GM12878 (cell line): ENCODE measurements at places on chromosomes 2 and 18.

DNA sequence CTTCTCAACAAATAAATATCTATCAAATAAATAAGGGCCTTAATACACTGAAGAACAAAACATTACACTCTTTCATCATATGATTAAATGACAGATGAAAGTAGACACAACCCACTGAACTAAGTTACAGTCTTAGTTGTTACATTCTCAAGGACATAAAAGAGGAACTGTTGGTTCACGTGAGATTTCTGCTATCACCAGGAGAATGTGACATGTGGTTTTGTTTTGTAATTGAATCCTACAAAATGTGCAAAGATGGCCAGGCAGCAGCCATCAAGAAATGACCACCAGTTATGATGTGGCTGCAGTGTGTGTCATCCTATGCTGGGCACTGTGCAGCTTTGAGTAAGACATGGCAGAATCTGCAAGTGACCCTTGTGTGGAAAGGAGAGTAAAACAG lies 310.6 kb upstream of the PIK3C3 start:
- no peak overlapping the region for H3K27ac ChIP-seq
- no peaks in the 10 kb centered on the region for H3K27me3 ChIP-seq
- no peak overlapping the region for H3K4me3 ChIP-seq
- no peaks in the 10 kb centered on the region for H3K4me1 ChIP-seq
- no peak for DNase-seq
- H3K36me3 ChIP-seq = no peaks in the 10 kb centered on the region

DNA sequence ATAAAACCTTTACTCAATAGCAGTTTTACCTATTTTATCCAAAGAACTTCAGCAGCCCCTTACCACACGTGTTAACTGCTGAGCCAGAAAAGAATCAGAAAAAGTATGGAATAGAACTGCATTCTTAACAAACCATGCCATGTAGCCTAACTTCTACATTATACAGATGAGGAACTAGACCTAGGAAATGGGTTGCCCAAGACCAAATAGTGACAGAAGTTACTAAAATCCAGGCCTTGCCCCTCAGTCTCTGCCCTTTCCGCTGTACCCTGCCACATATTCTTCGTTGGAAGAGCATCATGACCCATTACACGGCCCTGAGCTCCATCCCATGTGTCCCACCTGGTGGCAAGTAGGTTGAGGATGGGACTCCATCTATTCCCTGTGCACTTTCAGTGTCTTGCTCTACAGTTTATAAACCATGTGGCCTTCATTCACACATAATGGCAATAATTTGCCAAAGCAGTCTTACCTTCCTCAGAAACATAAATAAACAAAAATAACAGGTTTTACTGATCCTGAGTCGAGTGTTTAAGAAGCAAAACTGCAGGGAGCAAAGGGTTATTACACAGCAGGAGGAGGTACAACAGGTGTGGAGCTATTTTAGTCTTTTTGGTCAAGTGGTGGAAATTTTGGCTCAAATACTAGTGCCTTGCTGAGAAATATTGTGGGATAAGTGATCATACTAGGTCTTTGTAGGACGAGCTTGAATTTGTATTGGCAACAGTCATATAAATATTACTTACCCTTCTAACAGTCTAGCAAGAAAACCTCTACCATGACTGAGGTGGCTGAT lies 46.5 kb downstream of the HNRNPLL start:
- H3K4me3 ChIP-seq = no peak overlapping the region
- no peaks in the 10 kb centered on the region for H3K4me1 ChIP-seq
- DNase-seq = no peak
- no peak overlapping the region for H3K27ac ChIP-seq
- H3K36me3 ChIP-seq = no peaks in the 10 kb centered on the region

DNA sequence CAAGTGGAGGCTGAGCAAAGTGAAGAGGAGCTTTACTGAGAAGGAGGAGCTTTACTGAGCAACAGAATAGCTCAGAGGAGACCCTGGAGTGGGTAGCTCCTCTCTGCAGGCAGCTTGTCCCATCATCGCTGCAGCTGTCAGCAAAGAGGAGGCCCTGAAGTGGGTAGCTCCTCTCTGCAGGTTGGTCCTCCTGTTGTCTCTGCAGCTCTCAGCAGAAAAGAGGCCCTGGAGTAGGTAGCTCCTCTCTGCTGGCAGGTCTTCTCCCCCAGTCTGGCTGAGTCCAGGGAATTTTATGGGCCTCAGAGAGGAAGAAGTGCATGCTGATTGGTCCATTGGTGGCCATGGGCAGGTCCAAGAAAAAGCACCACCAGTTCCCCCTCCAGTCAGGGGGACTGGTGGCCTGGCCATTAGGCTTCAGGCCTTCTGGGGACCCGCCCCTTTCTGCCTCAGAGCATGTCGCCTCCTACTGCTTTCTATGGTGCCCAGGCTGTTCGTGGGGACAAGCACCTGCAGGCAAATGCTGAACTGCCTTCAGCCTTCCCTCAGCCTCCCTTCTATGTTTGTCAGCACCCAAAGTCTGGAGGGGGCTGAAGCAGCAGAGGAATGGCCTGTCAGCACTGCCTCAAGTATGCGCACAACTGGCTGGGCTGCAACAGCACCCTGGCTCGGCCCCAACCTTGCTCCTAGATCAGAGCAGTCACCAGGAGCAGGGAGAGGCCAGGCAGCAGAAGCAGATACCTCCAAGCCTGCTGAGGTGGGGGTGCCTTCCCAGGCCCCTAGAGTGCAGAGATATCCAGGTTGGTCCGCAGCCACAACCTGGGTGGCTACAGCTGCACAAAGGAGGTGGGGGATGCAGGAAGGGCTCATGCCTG lies 5.9 kb downstream of the ZSCAN30 start:
- no peak overlapping the region for H3K27ac ChIP-seq
- no peak for DNase-seq
- H3K27me3 ChIP-seq = no peaks in the 10 kb centered on the region
- H3K36me3 ChIP-seq = peaks cover 8% of the 10 kb centered on the region; the same call in 1 of the 2 replicates
- H3K4me3 ChIP-seq = no peak overlapping the region
- H3K4me1 ChIP-seq = no peaks in the 10 kb centered on the region; the same call in 1 of the 2 replicates

GRCh38 chr18:67241299-67241698 lies 275.2 kb downstream of the DSEL start:
- no peak for DNase-seq
- no peak overlapping the region for H3K27ac ChIP-seq
- H3K27me3 ChIP-seq = no peaks in the 10 kb centered on the region
- no peaks in the 10 kb centered on the region for H3K4me1 ChIP-seq

- peaks cover 10% of the 10 kb centered on the region; the same call in 1 of the 2 replicates for H3K4me1 ChIP-seq
- H3K27me3 ChIP-seq = no peaks in the 10 kb centered on the region
- peak overlapping the region; percentile 86 for H3K27ac ChIP-seq
- DNase-seq = no peak
- H3K36me3 ChIP-seq = no peaks in the 10 kb centered on the region
These were observed 1.0 kb downstream of the RTN4 start for GRCh38 chr2:55049043-55049820.

- no peaks in the 10 kb centered on the region for H3K36me3 ChIP-seq
- no peaks in the 10 kb centered on the region for H3K27me3 ChIP-seq
- H3K27ac ChIP-seq = no peak overlapping the region
- H3K4me1 ChIP-seq = no peaks in the 10 kb centered on the region
- H3K4me3 ChIP-seq = no peak overlapping the region
- DNase-seq = no peak
These were observed 78.5 kb upstream of the CTNNA2 start for GRCh38 chr2:79434362-79434761.

DNA sequence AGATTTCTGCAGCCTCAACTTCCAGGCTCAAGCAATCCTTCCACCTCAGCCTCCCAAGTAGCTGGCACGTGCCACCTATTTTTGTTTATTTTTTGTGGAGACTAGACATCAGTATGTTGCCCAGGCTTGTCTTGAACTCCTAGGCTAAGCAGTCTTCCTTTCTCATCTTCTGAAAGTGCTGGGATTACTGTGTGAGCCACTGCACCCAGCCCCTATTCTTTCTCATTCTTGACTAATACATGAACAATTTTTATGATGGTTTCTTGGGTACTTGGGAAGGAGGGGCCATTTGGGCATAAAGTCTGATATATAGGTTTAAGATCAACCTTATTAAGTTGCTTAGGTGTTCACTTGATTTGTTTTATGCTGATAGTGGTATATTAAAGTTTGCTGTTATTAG lies 26.2 kb downstream of the EPC2 start:
- no peaks in the 10 kb centered on the region; the same call in 1 of the 2 replicates for H3K4me1 ChIP-seq
- no peaks in the 10 kb centered on the region for H3K27me3 ChIP-seq
- no peak for DNase-seq
- no peak overlapping the region for H3K27ac ChIP-seq

DNA sequence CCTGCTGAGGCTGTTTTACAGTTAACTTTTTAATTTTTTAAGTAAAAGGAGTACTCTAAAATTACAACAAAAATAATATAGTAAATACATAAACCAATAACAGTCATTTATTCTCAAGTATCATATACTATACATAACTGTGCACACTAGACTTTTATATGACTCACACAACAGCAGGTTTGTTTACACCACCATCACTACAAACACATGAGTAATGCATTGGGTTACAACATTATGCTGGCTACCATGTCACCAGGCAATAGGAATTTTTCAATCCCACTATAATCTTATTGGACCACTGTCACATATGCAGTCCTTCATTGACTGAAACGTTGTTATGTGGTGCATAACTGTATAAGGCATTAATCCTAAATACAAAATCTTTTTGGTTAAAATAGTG lies 42.5 kb downstream of the RASGRP3 start:
- DNase-seq = no peak
- no peaks in the 10 kb centered on the region for H3K27me3 ChIP-seq
- no peak overlapping the region for H3K27ac ChIP-seq
- no peaks in the 10 kb centered on the region for H3K4me1 ChIP-seq
- peaks cover 50% of the 10 kb centered on the region for H3K36me3 ChIP-seq

DNA sequence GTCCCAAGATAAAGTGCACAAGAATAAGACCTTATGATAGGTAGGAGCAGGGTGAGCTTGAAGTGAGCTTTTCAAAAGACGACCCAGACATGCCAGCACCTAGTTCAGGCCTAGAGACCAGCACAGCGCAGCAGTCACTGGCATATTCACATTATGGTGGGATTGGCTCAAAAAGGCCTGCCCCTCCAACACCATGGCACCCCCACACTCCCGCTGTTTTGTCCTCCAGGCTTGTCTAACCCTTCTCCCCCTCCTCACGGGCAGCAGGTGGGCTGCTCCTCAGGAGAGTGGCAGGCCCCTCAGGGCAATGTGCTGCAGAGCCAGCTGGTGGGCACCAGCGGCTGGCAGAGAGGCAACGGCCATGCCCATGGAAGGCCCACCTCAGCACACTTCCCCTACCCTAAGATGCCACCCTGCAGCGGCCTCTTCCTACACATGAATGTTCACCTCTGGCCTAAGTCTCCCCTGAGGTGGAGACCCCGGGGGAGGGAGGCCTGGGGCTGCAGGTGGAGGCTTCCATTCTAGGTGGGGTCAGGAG lies 25.6 kb downstream of the EMX1 start:
- H3K4me3 ChIP-seq = no peak overlapping the region
- H3K4me1 ChIP-seq = no peaks in the 10 kb centered on the region
- no peak for DNase-seq
- H3K27ac ChIP-seq = no peak overlapping the region
- H3K36me3 ChIP-seq = no peaks in the 10 kb centered on the region

GRCh38 chr2:237327175-237327950 lies 86.6 kb downstream of the COL6A3 start:
- no peak overlapping the region for H3K27ac ChIP-seq
- H3K4me1 ChIP-seq = no peaks in the 10 kb centered on the region
- H3K27me3 ChIP-seq = no peaks in the 10 kb centered on the region
- no peaks in the 10 kb centered on the region for H3K36me3 ChIP-seq
- DNase-seq = no peak

DNA sequence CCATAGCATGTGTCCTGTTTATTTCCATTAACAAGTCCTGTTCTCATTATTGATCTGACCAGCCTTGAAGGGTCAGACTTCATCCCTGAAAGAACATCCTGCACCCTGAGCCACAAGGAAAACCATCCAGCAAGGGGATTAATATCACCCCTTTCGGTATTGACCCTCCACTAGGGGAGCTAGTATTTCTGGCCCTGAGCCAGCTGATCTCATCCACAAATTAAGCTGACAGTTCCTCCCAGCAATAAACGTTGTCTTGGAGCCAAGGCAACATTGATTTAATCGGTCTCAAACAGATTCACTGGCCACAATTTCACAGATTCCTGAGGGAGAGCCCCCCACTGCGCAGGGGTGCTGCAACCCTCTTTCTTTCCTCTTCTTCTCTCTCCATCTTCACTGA lies 353.1 kb upstream of the FANCL start:
- H3K27me3 ChIP-seq = no peaks in the 10 kb centered on the region
- no peak for DNase-seq
- H3K36me3 ChIP-seq = no peaks in the 10 kb centered on the region
- no peak overlapping the region for H3K27ac ChIP-seq

DNA sequence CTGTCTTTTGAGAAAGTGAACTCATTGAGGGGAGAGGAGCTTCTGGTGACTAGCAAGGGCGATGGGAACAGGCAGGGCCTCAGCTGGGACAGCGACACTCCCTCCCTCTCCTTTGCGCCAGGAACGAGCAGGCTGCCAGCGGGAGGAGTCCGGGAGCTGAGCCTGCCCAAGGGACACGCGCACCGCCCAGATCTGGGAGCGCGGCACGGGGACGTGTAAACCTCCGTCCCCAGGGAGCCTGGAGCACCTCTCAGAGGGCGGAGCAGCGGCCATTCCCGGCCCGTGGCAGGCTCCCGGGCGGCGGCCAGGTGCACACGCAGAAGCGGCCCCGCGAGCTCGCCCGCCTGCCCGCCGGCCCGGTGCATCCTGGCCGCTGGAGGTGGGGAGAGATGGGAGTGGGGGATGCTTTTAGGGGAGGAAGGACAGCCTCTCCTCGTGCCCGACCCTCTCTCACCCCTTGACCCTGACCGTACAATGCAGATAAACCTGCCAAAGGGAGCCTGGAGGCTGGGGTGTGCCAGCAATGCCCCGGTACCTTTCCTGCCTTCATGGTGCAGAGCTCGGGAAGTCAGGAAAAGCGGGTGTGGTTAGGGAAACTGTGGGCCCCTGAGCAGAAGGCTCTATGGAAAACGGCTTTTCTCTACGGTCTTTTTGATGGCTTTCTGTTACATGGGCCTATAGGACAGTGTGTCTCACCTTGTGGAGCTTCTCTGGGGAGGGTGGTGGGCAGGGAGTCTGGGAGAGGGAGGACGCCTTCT lies 2.2 kb downstream of the AQP4 start:
- DNase-seq = no peak
- H3K36me3 ChIP-seq = no peaks in the 10 kb centered on the region
- no peak overlapping the region for H3K4me3 ChIP-seq
- H3K27me3 ChIP-seq = peaks cover 1% of the 10 kb centered on the region; the same call in 1 of the 2 replicates
